AG09319 (cell line): ENCODE measurements at places on chromosomes 6 and 20.

- no peak for DNase-seq
Observed at GRCh38 chr20:50146732-50147662, 6.5 kb downstream of the PEDS1 start.

DNA sequence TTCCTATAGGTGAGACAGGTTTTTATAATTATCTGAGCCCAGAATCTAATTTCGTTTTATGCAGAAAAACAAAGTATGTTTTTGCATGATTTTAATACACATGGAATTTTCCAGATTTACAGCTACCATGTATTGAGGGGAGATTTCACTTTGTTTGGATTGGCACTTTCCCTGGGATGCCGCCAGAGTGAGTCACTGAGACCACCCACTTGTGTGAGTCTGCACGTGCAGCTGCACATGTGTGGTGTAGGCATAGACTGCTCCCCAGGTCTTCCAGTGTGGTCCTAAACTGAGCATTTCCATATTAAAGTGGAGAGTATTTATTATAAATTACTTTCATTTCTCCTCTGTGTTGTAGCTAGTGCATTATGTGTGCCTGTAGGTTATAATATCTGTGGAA, 186.8 kb downstream of the UBE3D start:
- no peak for DNase-seq

DNA sequence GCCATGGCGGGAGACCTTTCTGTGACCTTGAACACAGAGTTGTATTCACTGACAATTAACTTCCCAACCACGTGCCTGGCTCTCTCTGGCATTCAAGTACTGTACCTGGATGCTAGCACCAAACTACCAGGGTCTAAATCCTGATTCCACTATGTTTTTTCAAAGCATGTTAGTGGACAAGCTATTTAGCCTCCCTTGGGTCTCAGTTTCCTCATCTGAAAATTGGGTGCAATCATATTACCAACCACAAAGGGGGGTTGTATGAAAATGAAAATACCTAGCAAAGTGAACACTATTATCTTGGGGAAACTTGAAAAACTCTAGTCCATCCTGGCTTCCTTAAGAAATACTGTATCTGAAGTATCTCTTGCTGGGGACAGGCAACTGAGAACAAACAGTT, 308.7 kb upstream of the SGK1 start:
- no peak for DNase-seq

- DNase-seq, result no peak
Observed at GRCh38 chr6:45631396-45631795, 253.7 kb upstream of the SUPT3H start.

DNA sequence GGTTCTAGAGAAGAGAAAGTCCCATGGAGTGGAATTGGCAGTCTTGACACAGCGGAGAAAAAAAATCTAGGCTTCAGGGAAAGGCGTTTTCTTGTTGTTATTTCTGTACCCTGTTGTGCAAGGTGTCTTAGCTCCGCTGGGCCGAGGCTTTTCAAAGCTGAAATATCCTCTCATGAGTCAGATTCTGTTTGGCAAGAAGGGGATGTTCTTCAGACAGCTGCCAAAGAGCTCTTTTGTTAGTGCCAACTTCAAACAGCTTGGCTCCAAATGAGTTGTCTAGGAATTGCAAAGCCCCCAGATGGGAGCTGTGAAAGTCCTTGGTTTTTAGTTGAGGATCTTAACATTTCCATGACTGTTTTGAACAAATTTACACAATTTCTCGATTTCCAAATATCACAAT, 45.6 kb downstream of the LRRN4 start:
- DNase-seq, result peak; percentile 78

DNA sequence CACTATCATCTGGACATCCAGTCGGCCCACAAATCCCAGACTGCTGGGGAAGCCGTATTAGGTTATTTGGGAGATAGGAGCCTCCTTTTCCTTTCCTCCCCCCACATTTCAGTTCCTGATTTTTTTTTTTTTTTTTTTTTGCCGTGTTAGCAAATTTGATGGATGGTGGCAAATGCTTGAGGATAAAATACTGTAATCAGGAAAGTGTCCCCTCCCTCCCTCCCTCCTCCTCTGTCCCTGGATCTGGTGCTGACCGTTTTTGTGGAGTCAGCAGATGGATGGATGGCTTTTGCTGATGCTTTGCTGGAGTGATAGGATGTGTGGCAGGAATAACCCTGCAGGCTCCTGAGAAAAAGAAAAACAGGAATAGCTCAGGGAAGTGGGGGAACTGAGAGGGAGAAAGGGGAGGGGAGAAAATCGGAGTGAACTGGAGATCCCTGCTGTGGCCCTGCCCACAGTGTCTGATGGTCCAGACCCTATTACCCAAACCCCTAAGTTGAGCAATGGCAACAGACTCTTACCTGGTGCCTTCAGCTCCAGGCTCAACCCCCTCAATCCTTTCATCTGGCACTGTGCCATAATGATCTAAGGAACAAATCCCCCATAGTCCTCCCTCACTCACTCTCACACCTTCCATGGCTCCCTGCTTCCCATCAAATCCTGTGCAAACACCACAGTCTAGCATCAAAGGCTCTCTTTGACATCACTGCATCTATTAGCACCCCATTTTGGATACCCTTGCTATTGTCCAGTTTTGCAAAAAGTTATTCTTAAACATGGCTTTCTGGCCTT, 277.3 kb upstream of the CHD6 start:
- DNase-seq, result no peak
